ENCODE measurements at places on chromosomes 5 and 9.

DNA sequence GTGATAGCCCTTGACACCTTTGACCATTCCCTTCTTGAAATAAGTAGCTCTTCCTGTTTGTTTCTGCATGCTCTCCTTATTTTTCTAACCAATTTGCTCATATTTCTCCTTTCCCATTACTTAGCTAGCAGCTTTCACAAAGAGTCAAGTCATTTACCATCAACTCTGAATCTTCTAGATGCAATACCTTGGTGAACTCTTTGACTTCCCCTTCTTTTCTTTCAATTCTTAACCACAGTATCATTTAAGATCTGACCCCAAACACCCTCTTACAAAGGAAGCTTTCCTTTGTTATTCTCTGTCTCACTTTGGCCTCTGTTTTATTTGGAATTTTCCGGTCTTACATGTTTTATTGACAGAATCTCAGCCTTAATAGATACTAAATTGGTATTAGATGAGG is 14.0 kb downstream of the NFX1 start:
- DNase-seq = no peak

DNA sequence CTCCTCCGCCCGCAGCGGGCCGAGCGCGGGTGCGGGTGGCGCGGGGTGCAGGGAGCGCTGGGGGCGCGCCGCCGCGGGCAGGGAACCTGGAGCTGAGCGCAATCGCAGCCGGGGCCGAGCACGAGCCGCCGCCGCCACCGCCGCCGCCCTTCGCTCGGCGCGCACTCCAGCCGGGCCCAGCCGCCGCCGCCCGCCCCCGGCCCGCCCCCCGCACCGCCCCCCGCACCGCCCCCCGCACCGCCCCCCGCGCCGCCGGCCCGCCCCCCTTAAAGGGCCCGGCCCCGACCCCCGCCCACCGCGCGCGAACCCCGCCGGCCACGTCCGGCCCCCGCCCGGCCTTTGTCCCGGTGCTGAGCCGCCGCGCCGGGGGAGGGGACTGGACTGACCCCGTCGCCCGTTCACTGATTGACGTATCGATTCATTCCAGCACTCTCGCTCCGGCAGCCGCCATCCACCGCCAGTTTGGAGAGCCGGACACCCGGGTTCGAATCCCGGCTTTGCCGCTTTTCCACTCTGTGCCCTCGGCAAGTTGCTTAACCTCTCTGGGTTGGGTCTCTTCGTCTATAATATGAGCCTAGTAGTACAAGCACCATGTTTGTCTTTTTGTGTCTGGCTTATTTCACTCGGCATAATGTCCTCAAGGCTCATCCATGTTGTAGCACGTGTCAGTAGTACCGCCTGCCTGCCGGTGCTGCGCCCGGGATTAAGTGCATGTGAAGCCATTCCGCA is at the start of gene SH3PXD2B:
Gene SH3PXD2B (minus strand): TSS at position 168 of the 729 bp plus-strand sequence. CDS start 173 bp downstream, outside the sequence.
- no peak for DNase-seq

DNA sequence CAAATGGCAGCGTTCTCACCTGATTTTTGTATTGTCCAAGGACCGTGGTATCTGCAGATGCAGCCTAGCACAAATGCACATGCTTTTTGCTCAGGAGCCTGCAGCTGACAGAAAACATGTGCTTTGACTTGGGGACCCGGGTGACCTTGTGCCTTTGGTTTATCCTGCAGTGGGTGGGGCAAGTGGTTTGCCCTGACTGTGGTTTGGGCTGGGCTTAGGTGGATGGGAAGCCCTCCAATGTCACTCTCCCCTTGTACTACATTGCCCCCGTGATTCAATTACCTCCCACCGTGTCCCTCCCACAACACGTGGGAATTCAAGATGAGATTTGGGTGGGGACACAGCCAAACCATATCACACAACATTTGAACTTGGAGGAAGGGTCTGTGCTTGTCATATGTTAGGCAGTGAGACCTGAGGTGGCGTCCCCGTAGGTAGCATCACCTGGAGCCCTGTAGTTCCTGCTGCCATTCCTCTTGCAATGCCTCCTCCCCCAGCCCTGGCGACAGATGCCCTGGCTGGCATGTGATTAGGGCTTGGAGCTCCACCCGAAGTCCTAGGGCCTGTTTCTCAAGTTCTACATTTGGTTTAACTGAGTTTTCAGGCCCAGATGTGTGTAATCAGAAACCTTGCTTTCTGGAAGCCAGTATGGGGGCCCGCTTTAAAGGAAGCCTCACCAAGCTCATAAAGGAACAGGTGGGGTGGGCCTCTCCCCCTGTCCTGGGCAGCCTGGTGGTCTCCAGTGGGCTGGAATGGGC is 2.1 kb downstream of the ANKRD33B start:
- DNase-seq = no peak

GRCh38 chr9:86975606-86976005 is 28.3 kb upstream of the GAS1 start:
- no peak for DNase-seq

GRCh38 chr9:113715086-113715485 is 161.0 kb upstream of the ZNF618 start:
- no peak for DNase-seq

DNA sequence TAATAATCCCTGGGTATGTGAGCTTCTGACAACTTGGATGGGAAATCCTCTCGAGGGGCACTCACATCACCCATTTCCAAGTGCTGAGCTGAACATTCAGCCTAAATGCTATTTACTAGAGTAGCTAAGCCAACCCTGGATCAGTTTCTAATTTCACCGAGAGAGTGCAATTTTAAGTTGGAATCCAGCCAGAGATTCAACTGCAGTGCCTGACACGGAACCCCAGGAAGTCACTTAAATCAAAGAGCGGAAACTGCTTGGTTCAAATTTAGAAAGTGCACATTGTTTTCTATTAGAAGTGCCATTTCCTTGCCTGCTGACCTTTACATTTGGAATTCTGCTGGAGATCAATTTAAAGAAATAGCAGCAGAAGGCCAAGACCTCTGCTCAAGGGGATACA is 8.8 kb downstream of the SPRY4 start:
- DNase-seq = peak; percentile 42

- no peak for DNase-seq
These were observed 14.0 kb upstream of the TCF7 start for GRCh38 chr5:134100283-134101091.

DNA sequence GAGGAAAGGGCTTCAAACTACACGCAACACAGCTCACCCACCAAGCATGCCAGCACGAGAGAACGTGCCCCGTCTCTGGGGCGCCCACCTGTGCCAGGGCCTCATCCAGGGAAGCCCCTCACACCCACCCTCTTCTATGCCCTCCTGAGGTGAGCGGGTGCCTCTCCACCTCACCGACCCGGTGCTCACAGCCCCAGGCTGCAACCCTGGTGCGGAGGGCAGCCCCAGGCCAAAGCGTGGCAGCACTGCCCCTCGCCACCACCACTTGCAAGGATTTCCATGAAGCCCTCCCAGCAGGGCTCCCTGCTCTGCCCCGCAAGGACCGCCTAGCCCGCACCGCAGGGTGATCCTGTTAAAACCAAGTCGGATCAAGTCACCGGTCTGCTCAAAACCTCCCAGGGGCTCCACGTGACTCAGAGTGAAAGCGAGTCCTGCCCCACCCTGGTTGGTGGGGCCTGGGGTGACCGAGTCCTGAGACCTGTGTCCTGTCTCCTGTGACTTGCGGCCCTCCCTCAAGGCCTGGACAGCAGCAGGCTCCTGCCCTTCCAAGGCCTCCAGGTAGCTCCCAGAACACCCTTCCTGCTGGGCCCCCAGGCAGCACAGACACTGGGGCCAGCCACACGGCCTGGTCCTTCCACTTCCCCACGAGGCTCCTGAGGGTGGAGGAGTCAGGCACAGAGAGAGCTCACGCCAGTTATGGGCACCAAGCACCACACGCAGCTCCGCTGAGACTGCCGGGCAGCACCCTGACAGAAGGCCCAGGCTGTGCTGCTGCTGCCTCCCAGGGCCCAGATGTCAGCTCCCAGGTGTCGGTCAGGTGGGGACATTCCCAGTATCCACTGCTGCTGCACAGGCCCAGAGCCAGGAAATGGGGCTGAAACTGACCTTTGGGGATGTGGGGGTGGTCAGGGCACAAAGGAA is 12.7 kb downstream of the BRD3 start:
- no peak for DNase-seq

DNA sequence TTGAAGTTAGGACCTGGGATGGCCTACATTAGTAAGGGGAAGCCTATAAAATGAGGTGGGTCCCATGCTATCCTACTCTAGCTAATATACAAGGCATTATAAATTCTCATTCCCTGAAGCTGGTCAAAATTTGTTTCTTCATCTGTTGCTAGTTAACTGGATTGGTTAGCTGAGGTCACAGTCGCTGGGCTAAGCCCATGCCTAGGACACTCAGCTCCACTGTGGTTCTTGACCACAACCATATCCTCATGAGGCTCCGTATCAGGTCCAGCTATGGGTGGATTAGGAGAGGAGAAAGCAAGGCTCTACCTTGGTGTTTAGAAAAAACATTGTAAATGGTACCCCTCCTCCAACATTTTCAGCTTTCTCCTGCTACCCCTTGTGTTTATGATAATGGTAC is 52.8 kb upstream of the RAI14 start:
- DNase-seq = no peak

DNA sequence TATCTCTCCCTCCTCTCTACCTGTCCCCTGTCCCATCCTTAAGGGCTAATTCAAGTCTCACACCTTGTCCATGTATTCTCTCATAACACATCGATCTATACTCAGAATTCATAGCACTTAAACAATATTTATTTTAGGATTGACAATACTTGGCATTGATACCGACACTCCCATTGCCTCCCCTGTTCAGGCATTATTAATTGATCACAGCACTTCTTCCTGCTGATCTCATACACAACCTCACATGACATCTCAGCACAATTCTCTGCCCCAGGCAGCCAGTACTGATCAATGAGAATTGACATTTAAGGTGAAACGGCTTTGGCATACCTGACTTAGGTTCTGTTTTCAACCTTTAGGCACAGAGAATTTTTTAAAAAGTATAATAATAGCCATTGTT is 582.4 kb upstream of the BRINP1 start:
- DNase-seq = no peak
